ENCODE measurements at places on chromosomes 2 and 18. TPM values are rescaled to one million over a fixed set of nuclear protein-coding genes. Genes with fewer than 3 reads are reported as not detected.

DNA sequence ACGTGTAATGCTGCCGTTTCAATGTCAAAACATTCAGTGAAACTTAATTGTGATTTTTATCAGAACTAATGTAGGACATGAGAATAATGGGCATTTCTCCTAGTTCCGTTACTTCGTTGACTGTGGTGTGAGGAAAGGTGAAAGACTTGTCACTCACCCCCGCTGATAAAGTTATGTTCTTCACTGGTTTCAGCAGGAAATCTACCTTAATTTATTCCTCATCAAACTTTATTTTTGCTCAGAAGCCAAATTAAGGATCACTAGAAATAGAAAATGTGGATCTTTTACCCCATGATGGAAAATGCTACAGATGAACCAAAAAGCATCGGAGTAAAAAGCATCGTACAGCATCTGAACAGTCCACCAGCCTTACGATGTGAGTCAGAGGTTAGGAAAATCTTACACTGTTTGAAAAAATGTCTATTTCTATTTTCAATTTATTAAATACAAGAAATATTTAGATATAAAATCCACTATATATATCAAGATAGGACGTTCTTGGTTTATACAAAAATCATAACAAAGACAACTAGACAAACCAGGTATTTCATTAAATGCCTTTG lies 1.0 kb upstream of the ROCK1 start:
- DNase-seq, result no peak

DNA sequence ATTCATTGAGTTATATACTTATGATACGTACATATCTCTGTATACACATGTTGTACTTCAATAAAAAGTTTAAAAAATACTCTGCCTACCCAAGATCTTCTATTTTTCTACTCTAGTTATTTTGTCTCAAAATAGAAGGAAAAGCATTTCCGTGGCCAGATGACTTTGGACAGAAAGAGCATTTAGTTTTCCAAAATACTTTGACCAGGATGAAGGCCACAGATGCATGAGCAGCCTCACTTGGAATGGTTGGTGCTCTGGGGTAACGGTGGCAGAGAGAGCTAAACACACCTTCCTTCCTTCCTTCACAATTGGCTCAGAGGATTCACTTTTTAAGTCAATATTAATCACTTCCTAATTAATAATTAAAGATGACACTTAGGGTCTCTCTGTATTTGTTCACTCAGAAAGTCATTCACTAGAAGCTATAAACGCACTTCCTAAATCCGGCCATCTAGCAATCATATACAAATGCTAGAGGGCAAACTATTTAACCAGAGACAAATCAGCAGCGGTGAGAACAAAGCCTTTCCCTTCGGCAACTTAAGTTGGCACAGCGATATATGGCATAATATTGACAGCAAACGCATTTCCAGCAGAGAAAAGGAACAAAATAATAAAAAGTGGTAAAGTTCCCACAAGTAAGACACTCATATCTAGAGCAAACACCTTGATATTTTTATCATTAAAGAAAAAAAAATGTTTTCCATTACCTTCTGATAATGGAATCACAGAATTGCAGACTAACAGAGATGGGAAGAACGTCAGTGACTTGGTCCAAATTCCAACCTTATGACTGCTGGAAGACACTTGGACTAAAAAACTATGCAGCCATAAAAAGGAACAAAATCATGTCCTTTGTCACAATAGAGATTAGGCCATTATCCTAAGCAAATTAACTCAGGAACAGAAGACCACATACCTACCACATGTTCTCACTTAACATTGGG lies 55.9 kb upstream of the NARS1 start:
- DNase-seq, result no peak

DNA sequence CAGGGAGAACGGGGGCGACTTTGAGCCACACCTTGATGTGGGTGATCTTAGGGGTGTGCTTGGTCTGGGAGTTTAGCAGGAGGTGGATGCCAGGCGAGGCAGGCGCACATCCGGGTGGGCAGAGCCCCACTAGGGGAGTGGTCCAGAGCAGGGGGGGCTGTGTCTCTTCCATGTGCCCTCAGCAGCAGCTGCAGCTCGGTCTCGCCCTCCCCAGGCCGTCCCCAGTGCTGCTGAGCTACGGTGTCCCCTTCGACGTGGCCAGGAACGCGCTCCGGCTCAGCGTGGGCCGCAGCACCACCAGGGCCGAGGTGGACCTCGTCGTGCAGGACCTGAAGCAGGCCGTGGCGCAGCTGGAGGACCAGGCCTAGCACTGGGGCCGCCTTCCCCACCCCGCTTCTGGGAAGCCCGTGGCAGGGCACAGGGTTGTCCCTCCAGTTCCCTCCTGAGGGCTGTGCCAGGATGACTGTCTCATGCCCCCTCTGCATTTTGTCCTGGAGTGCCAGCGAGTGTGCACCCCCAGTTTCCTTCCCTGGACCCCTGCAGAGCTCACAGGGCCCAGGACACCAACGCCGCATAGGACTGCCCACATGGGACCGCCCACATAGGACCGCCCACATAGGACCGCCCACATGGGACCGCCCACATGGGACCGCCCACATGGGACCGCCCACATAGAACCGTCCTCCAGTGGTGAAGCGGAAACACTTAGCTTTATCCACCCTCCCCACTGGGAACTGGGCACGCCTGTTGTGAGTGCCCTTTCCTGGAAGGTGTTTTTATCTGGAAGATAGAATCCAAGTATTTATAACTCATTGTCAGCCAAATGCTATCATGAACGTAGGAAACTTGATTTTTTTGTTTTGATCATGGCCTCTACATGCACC lies 1.9 kb upstream of the ESPNL start:
- DNase-seq, result peak; percentile 78

DNA sequence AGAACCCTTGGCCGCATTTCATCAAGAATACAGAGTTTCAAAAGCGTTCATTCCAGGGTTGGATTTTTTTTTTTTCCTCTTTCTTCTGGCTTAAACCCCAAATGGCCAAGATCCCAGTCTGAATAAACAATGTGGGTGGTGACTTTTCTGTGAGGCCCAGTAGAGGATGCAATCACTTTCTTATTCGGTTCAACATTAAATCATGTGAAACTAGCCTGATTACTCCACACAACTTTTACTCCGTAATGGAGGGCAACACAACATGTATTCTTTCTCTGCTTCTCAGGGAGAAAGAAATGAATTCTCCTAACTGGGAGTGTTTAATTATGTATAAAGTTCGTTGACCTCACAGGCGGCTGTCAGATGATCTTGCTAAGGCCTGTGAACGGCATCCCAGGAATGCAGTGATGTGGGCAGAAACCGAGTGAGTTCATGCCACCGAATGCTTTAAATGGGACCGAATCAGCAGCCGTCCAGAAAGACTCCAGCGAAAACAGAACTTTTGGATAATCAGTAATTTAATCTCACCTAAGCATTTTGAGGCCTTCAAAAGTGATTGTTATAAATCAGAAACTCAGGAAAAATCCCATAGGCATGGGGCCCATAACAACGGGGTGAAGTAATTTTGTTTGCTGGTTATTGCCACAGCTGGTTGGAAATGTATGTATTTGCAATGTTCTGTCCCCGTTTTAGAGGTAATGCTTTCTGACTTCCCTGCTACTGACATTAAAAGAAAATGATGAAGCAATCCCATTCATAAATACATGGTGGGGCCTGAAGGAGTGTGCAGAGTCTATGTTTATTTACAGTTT lies 81.5 kb downstream of the BCL2 start:
- no peak for DNase-seq

DNA sequence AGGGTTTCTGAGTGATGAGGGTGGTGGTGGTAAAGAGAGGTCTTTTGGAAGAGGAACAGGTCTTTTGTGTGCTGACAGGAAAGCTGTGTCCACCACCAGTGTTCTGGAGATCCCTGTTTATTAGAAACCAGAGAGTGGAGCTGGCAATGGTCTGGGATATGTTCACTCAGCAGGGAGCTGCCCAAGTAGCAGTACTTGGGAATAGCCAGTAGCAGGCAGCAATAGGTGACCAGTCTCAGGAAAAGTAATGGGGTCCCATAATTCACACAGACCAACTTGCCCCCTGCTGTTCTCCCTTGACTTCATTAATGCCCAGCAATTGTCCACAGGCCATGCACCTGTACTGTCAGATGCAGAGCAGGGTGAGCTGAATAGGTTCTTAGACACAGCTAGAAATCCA lies 1.8 kb downstream of the TSPYL6 start:
- no peak for DNase-seq

- DNase-seq, result no peak
These were observed 57.5 kb downstream of the CXCR4 start for GRCh38 chr2:136060416-136060815.

- no peak for DNase-seq
These were observed 29.4 kb upstream of the DYSF start for GRCh38 chr2:71423817-71424420.

- DNase-seq, result no peak
These were observed 40.0 kb downstream of the MYO1B start for GRCh38 chr2:191285252-191285651.

DNA sequence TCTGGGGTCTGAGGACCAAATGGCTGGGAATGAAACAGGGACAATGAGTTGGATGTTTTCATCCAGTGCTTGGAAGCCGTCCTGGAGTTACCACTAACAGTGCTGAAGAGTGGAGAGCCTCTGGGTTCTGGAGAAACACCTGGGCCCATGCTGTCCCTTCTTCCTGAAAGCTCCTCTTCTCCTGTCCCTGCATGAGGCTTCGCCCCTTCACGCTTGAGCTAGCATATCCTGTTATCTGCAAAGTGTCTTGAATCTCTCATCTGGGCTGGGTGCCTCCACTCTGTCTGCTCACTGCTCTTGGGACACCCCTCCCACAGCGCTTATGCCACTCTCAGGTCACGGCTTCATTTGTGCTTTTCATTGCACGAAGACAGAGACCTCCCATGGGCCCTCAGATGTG lies 154.5 kb downstream of the MYCN start:
- DNase-seq, result no peak

DNA sequence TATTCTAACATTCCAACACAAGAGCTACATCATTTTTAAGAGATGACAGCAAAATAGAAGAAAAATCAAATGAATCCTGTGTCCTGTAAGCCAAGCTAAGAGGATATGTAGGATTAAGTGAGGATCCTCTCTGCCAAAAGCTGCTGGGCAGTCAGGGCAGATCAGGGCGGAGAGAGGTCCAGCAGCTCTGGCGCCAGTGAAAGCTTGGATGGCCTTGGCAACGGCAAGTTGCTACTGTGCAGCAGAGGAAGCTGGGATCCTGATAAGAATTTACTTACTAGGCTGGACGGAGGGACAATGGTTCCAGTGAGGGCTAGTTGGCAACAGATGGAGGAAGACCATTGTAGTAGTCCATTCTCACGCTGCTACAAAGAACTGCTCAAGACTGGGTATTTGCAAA lies 391.5 kb downstream of the XIRP2 start:
- no peak for DNase-seq

- no peak for DNase-seq
These were observed 25.9 kb downstream of the GPR35 start for GRCh38 chr2:240651185-240651584.

GRCh38 chr2:101820519-101820918 lies 123.0 kb downstream of the MAP4K4 start:
- no peak for DNase-seq

GRCh38 chr2:85761-86160 lies 39.5 kb upstream of the FAM110C start:
- no peak for DNase-seq

GRCh38 chr2:24820175-24820513 lies 26.9 kb downstream of the CENPO start:
- no peak for DNase-seq

GRCh38 chr2:67904566-67904965 lies 158.2 kb downstream of the C1D start:
- peak; percentile 32 for DNase-seq

GRCh38 chr2:160407393-160408172 lies 86.0 kb downstream of the RBMS1 start:
- no peak for DNase-seq

- DNase-seq, result no peak
These were observed 56.8 kb upstream of the KIDINS220 start for GRCh38 chr2:8893978-8894820.

DNA sequence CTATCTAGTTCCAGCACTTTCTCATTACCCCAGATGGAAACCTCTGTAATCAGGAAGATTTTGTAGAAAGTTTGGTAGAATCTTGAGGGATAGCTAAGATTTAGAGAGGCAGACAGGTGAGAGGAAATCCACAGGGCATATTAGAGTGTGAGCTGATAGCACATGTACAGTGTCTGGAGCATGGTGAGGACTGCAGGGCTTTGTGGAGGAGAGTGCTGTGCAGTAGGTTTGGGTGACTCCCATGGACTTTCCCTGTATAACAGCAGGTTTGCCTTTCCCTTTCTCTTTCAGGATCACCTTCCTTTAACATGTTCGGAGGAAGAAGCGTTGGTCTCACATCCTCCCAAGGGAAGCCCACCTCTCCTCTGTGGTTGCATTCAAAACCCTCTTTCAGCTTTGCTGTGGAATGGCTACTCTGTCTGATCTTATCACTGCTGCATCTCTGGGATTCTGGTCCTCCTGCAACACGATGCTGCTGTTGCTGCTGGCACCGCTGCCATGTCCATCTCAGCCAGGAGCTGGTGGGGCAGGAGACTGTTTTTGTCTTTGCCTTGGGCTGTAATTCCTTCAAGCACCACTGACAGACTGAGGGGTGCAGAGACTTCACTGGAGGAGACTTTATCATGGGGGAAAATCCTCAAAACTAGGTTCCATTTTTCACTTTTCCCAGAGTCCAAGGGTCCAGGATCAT lies 7.8 kb upstream of the KIF5C start:
- DNase-seq, result no peak

- no peak for DNase-seq
These were observed 27.5 kb downstream of the ZNF407 start for GRCh38 chr18:74625157-74625556.

- no peak for DNase-seq
These were observed 102.6 kb downstream of the DPP10 start for GRCh38 chr2:114545052-114545451.

DNA sequence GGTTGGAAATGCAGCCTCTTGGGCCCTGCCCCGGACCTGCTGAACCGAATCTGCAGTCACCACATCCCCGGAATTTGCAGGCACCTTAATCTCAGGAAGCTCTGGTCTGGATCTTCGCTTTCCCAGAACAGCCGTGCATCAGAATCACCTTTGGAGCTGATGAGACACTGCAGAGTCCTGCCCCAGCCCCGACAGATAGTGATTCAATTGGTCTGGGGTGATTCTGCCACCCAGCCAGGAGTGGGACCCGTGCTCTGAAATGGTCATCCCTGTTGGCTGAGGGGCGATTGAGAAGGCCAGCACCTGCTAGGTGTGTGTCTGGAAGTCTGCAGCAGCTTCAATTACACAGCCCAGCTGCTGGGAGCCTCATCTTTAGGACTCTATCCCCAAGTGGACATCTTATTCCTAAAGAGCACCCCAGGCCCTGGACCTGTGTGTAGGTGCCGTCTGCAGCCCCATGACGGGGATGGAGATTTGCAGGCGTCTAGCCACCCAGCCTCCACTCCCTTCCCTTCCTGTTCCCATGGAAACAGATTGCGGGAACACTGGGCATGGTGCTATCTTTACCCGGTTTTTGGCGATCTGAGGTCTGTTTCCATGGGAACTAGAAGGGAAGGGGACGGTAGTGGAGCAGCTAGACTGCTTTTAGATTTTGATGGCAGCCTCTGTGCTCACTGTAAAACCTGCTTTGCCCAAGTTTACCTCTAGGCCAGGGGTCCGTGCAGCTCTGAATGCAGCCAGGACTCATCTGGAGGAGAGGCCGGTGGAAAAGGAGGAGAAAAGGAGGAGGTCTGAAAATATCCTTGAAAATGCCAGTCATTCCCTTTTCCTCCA lies 156.1 kb downstream of the LDLRAD4 start:
- peak; percentile 82 for DNase-seq

- DNase-seq, result no peak
These were observed 763.8 kb upstream of the CDH7 start for GRCh38 chr18:64986906-64987495.

TFCP2L1 gene
- 32.7 TPM for total RNA-seq

AGXT gene
- total RNA-seq, result not detected

RTP5 gene
- not detected for total RNA-seq

SAG gene
- not detected for total RNA-seq

XDH gene
- total RNA-seq, result 0.49 TPM

POTEF gene
- total RNA-seq, result not detected

EIF2AK3 gene
- total RNA-seq, result 19.6 TPM

All from vagina (tissue), 2 donors.